ENCODE measurements at places on chromosomes 6 and 20.
A peak's percentile ranks its signal among the peaks of the same experiment; 100 is the strongest.

GRCh38 chr6:155077784-155078183 is 82.7 kb downstream of the TIAM2 start:
- H3K4me3 ChIP-seq = no peak overlapping the region
- no peaks in the 10 kb centered on the region for H3K36me3 ChIP-seq
- H3K4me1 ChIP-seq = peaks cover 9% of the 10 kb centered on the region
- H3K27ac ChIP-seq = peak overlapping the region; percentile 71
- H3K27me3 ChIP-seq = no peaks in the 10 kb centered on the region
- no peak for DNase-seq

DNA sequence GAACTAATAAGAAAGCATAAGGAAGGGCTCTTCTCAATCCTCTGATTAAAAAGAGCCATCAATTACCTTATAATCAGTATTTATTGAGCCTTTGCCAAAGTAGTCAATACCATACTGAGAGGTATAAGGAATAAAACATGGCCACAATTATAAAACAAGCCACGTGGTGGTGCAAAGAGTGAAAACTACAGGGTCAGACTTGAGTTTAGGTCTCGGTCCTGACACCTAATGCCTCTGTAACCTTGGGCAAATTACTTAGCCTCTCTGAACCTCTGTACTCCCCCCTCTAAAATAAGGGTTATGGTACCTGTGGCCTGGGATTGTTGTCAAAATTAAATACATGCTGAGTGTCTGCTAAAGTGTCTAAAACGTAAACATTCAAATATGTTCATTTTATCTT is 11.8 kb downstream of the TRIM10 start:
- no peaks in the 10 kb centered on the region for H3K36me3 ChIP-seq
- H3K4me1 ChIP-seq = no peaks in the 10 kb centered on the region
- DNase-seq = no peak
- H3K27me3 ChIP-seq = no peaks in the 10 kb centered on the region
- no peak overlapping the region for H3K4me3 ChIP-seq

DNA sequence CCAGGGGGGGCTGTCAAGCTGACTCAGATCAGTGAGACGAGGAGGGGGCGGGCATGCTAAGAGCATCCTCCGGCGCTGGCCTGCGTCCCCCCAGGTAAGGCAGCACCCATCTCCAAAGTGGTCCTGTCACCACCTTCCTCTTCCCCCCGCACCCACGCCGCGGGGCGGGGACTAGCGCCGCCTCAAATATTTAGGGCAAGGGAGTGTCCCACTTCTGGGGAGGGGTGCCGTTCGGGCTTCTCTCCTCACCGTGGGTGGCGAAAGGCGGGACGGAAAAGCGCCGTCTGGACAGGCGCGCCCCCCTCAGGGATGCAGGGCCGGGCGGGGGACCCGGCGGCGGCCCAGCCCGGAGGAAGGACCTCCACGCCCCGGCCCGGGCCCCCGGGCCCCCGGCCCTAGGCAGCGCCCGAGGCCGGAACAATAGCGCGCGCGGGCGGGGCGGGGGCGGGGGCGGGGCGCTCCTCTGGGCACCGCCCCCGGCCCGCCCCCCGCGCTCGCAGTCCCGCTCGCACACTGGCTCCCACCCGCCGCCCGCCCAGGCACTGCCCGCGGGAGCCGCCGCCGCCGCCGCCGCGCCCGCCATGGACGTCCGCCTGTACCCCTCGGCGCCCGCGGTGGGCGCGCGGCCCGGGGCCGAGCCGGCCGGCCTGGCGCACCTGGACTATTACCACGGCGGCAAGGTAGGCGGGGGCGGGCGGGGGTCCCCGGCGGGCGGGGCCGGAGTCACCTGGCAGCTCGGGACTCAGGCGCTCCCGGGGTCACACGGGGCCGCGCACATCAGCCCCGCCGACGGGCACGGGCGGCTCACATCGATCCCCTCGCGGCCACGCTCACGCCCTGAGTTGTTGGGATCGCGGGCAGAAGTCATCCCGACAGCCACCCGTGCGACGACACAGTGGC is at the start of gene TOX2:
Gene TOX2 (plus strand): TSS at position 542 of the 900 bp plus-strand sequence. CDS start 40 bp downstream, at position 582.
- no peak for DNase-seq
- no peaks in the 10 kb centered on the region for H3K4me1 ChIP-seq
- peak within 1 kb of the TSS; percentile 26 for H3K4me3 ChIP-seq
- no peaks in the 10 kb centered on the region for H3K36me3 ChIP-seq
- no peaks in the 10 kb centered on the region for H3K27me3 ChIP-seq

- H3K27me3 ChIP-seq = no peaks in the 10 kb centered on the region
- H3K27ac ChIP-seq = no peak overlapping the region
- no peaks in the 10 kb centered on the region for H3K36me3 ChIP-seq
- DNase-seq = no peak
These were observed 353.5 kb upstream of the IRAK1BP1 start for GRCh38 chr6:78513856-78514255.

- H3K4me1 ChIP-seq = no peaks in the 10 kb centered on the region
- no peak for DNase-seq
- H3K27ac ChIP-seq = no peak overlapping the region
- H3K4me3 ChIP-seq = no peak overlapping the region
These were observed 756.9 kb downstream of the TFAP2A start for GRCh38 chr6:9657994-9658393.

- no peak for DNase-seq
- H3K27ac ChIP-seq = no peak overlapping the region
- no peaks in the 10 kb centered on the region for H3K36me3 ChIP-seq
- H3K4me3 ChIP-seq = no peak overlapping the region
- no peaks in the 10 kb centered on the region for H3K27me3 ChIP-seq
These were observed 230.1 kb downstream of the PREX1 start for GRCh38 chr20:48597521-48598302.

DNA sequence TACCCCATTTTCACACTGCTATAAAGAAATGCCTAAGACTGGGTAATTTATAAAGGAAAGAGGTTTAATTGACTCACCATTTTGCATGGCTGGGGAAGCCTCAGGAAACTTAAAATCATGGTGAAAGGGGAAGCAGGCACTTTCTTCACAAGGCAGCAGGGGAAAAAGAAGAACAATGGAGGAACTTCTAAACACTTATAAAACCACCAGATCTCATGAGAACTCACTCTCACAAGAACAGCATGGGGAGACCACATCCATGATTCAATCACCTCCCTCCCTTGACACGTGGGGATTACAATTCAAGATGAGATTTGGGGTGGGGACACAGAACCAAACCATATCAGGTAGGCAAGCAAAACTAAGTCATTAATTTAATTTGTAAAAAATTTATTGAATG is 343.2 kb downstream of the FRK start:
- H3K4me1 ChIP-seq = no peaks in the 10 kb centered on the region
- no peaks in the 10 kb centered on the region for H3K36me3 ChIP-seq
- DNase-seq = no peak
- no peaks in the 10 kb centered on the region for H3K27me3 ChIP-seq

- no peak overlapping the region for H3K4me3 ChIP-seq
- peaks cover 5% of the 10 kb centered on the region for H3K4me1 ChIP-seq
- H3K27ac ChIP-seq = no peak overlapping the region
- no peaks in the 10 kb centered on the region for H3K27me3 ChIP-seq
- no peaks in the 10 kb centered on the region for H3K36me3 ChIP-seq
- DNase-seq = peak; percentile 77
These were observed 48.2 kb downstream of the MRPL14 start for GRCh38 chr6:44078827-44079671.

DNA sequence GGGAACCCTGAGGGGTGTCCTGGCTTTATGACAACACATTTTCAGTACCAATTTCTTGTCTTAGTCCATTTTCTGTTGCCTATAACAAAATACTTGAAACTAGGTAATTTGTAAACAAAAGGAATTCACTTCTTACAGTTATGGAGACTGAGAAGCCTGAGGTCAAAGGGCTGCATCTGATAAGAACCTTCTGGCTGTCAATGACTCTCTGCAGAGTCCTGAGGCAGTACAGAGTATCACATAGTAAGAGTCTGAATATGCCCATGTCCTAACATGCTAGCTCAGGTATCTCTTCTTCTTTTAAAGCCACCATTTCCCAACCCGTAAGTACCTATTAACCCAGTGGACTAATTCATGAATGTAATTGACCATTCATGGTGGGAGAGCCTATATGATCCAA is 1458.6 kb upstream of the EYS start:
- no peaks in the 10 kb centered on the region for H3K4me1 ChIP-seq
- H3K4me3 ChIP-seq = no peak overlapping the region
- DNase-seq = no peak

GRCh38 chr6:72524011-72524645 is 97.7 kb upstream of the KCNQ5 start:
- no peaks in the 10 kb centered on the region for H3K27me3 ChIP-seq
- H3K4me3 ChIP-seq = no peak overlapping the region
- no peak for DNase-seq
- no peaks in the 10 kb centered on the region for H3K36me3 ChIP-seq

GRCh38 chr6:34273242-34273805 is 24.5 kb upstream of the SMIM29 start:
- peak; percentile 24 for DNase-seq
- H3K4me1 ChIP-seq = no peaks in the 10 kb centered on the region
- no peaks in the 10 kb centered on the region for H3K27me3 ChIP-seq
- no peaks in the 10 kb centered on the region for H3K36me3 ChIP-seq
- H3K4me3 ChIP-seq = no peak overlapping the region

DNA sequence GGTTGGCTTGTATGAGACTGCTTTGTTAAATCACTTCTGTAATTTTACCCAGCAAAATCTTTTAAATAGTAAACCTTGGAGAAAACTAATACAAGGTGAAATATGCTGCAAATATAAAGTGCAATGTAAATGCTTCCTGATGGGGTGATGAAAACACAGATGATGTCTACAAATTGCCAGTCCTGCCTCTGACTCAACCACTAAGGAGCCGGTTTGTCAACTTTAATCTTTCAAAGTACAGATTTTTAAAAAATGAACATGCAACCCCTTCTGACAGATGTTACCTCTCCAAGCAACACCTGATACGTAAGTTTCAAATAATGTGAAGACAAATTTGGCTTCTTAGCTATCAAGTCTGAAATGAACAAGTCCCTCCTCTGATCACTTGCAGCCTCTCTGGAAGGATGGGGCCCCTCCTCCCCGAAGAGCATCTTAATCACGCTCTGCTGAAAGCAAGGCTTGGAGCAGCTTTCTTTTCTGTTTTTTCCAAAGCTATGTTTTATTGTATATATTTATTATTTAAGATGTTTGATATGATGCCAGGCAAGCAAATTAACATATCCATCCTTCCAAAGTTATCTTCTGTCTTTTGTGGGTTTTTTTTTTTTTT is 196.0 kb downstream of the MYLK4 start:
- H3K27ac ChIP-seq = no peak overlapping the region
- no peak overlapping the region for H3K4me3 ChIP-seq
- H3K4me1 ChIP-seq = no peaks in the 10 kb centered on the region

DNA sequence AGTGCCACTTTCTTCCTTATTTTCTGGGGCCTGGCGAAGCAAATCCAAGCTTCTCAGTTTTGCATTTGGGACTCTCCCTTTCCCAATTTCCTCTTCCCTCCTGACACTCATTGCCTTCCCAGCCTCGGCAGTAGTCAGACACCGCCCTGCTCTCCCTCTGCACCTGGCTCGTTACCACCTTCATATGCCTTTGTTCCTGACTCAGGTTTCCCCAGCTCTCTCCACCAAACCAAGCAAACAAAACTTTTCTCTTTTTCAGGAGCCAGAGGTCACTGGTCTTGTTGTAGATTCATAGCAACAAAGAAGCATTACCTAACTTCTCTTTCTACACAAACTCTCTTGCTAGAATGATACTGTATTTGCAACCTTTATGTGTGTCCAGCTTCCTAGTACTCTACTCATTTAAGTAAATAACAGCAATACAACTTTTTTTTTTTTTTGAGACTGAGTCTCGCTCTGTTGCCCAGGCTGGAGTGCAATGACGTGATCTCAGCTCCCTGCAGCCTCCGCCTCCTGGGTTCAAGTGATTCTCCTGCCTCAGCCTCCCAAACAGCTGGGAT is 9.0 kb upstream of the ZC3H12D start:
- DNase-seq = no peak
- no peak overlapping the region for H3K27ac ChIP-seq
- no peaks in the 10 kb centered on the region for H3K4me1 ChIP-seq
- no peak overlapping the region for H3K4me3 ChIP-seq
- H3K27me3 ChIP-seq = no peaks in the 10 kb centered on the region

- H3K27me3 ChIP-seq = no peaks in the 10 kb centered on the region
- no peak overlapping the region for H3K4me3 ChIP-seq
- no peaks in the 10 kb centered on the region for H3K36me3 ChIP-seq
- no peak for DNase-seq
- H3K4me1 ChIP-seq = no peaks in the 10 kb centered on the region
These were observed 88.4 kb downstream of the HACE1 start for GRCh38 chr6:104771258-104771832.

- no peaks in the 10 kb centered on the region for H3K27me3 ChIP-seq
- H3K4me1 ChIP-seq = no peaks in the 10 kb centered on the region
- H3K27ac ChIP-seq = no peak overlapping the region
- H3K4me3 ChIP-seq = no peak overlapping the region
- DNase-seq = no peak
These were observed 62.9 kb downstream of the CARMIL1 start for GRCh38 chr6:25341923-25342619.

- H3K27ac ChIP-seq = no peak overlapping the region
- H3K4me3 ChIP-seq = no peak overlapping the region
- H3K4me1 ChIP-seq = no peaks in the 10 kb centered on the region
- no peak for DNase-seq
- no peaks in the 10 kb centered on the region for H3K27me3 ChIP-seq
These were observed 162.7 kb downstream of the TBC1D7 start for GRCh38 chr6:13165502-13166172.

DNA sequence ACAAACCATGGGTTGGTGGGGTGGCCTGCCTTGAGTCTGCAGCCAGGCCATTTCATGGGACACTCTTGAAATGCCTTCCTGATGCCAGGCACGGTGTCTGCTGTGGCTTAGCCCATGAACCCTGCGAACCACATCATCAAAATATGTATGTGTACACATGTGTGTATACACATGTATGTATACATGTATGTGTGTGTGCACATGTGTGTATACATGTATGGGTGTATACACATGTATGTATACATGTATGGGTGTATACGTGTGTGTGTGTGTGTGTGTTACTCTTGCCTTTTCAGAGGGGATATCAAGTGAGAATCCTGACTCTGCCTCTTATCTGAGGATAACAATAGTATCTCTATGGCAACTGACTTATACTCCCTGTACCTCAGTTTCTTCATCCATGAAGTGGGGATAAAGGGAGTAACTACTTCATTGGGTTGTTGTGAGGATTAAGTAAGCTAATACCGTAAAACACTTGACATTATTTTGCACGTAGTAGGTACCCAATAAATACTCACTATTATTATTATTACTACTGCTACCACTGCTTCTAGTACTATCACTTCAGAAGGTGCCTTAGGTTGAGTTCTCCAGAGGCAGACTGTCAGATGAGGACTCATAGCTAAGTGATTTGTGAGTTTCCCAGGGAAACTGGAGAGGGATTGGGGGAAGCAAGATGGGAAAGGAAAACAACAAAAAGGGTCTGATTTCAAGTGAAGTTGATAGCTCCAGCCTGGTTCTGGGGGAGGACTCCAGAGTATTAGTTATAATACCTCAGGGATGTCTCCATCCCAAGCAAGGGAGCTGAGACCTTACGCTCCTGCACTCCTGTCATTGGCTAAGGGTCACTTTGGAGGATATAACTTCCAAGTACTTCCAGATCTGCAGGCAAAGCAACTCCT is 110.5 kb downstream of the VEGFA start:
- DNase-seq = no peak
- no peak overlapping the region for H3K4me3 ChIP-seq
- H3K27ac ChIP-seq = no peak overlapping the region
- no peaks in the 10 kb centered on the region for H3K4me1 ChIP-seq
- H3K27me3 ChIP-seq = no peaks in the 10 kb centered on the region

Data from ovary (tissue), 10 donors.